AG04450 (cell line): ENCODE measurements at places on chromosomes 6 and 20.

DNA sequence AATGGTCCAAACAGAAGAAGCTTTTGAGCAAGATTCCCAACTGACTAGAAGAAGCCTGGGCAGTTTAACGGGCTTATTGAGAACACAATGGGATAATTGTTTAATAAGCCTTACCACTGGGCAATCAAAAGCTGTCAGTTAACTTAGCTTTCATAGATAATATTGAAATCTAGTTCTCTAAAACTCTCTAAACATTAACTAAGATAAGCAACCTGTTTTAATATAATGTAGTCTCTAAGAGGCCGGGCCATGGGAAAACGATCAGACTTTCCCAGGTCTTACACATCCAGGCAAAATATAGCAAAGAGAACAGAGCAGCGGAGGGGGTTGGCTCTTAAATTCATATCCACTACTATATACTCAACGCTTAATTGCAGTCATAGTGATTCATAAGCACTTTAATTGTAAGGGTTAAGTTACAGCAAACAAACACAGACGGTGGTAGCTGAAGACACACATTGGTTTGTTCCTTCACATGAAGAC lies 128.0 kb upstream of the FAM83B start:
- DNase-seq: no peak

DNA sequence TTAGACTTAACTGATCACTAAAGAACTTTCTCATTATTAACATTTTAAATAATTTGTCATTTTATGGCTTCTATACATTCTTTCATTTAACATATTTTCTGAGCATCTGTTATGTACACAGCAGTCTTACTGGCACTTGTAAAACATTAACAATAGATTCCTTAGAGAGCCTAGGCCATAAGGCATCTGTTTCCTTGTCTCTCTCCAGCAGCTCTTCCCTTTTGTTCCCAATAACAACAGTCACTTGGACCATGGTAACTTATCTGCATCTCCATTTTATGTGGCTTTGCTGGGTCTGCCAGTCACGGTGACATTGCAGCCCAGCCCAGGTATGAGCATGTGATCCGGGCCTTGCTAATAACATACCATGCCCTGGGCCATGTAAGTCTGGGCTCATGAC lies 11.7 kb upstream of the TASP1 start:
- no peak for DNase-seq

DNA sequence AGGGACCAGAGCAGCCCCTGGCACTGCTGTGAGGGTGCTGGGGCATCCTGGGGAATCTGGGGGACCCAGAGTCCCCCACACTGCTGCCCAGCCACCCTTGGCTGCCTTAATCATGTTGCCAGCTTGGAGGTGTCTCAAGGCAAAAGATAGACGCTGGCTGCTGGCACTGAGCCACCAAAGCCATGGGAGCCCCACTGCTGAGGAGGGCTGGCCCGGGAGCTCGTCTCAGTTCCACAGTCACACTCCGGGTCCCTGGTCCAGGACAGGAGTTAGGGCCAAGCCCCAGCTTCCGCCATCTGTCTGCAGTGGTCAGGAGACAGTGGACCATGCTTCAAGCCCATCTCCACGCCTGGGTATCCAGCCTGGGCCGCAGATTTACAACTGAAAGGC lies 41.0 kb upstream of the HMGA1 start:
- no peak for DNase-seq

DNA sequence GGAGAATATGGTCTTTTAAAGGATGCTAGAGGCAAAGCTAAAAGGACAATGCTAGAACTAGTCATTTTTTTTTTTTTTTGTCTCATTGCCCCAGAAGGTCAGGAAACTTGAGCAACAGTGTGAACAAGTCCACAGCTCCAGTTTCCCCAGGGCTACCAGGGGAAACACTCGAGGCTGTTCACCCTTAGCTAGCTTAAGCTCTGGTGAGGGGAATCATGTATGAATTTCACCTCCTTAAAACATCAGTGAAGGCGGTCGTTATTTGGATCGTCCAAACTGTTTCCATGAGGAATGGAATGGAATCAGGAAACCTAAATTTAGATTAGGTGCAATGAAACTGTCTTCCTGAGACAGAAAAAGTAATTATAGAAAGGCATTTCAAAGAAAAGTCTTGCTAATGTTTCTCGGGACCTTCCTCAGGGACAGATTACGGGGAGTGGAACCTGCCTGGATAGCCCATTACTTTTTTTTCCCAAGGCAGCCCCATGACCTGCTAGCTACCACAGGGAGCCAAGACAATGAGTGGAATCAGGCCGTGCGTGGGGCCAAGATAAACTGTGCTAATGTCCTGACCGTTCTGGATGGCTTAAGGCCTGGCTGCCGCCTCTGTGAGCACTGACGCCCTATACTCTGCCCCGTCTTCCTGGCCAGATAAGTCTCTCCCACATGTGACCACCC lies 164.8 kb upstream of the SGK1 start:
- DNase-seq: no peak

- no peak for DNase-seq
Measured at GRCh38 chr6:12637960-12638641, 78.5 kb upstream of the PHACTR1 start.

DNA sequence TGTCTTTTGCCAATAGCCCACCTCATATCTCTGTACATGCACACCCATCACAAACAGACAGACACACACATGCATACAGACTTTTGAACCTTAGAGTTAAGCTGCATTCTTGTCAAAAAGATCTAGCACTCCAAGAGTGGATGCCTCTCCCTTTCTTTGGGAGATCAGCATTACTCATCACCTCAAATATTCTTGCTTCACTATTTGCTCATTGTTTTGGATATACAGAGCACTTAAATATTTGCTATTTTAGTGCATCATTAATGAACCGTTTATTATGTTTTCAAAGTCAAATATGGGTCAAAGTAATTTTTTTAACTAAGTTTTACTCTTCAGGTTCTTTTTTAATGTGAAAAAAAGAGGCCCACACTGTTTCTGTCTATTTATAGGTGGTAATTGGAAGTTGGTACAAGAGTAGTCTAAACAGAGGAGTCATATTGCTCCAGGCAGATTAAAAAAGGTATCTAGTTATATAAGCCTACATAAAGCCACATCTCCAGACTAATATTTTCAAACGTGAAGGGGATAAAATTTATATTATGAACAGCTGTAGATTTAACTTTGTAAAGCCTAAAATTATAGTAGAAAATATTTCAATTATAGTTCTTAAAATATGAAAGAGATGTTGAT lies 102.6 kb downstream of the FLRT3 start:
- DNase-seq: no peak

- DNase-seq: no peak
Measured at GRCh38 chr6:116381000-116381399, 10.3 kb downstream of the DSE start.

DNA sequence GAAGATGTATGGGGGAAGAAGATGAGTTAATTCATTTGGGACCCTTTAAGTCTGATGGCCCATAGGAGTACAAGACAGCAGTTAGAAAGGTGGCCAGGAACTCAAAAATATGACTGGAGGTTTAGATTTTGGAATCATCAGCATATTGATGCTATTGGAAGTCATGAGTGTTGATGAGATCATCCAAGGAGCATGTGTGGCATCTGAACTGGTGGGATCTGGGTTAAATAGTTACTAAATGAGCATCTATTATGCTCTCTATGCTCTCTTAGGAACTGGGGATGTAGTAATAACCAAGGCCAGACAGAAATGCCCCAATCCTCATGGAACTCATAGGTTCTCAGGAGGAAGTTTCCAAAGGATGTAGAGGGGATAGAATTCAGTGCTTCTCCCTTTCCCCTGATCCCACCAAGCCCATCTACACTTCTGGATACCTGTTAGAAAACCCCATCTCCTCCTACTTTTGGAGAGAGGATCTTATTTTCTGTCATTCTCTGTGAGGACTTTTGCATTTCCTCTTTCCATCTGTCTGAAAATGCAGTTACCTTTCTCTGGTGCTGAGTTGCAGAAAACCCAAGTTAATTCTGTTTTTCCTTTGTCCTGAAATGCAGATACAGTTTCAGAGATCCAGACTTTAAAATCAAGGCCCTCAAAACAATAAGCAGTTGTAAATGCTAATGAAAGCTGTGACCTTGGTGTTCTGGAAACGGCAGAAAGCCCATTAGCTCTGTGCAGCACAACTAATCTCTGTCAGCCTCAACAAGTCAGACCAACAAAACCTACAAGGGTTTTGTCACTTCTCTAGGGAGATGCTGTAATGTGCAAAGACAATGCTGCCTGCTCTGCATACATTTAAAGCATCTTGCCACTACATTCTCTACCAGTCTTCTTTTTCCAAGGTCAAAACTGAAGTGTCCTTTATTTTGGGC lies 65.8 kb downstream of the TBC1D7 start:
- no peak for DNase-seq

DNA sequence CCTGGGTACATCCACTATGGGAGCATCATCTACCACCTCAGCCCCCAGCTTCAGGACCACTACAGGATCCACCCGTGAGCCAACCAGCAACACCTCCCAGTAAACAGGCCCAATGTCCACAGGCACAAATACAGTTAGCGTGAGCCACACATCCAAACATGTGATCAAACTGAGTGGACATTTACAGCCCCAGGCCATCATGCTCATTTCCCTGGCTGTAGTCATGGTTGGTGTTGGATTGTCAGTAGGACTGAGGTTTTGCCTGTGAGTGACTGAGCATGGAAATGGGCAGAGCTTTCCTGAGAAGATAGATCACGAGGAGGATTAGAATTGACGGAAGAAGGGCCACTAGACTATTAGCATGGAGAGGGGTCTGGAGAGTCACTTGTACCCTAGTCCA lies 10.7 kb upstream of the MUC21 start:
- no peak for DNase-seq

GRCh38 chr20:53707371-53708055 lies 113.9 kb upstream of the ZNF217 start:
- DNase-seq: peak; percentile 13

DNA sequence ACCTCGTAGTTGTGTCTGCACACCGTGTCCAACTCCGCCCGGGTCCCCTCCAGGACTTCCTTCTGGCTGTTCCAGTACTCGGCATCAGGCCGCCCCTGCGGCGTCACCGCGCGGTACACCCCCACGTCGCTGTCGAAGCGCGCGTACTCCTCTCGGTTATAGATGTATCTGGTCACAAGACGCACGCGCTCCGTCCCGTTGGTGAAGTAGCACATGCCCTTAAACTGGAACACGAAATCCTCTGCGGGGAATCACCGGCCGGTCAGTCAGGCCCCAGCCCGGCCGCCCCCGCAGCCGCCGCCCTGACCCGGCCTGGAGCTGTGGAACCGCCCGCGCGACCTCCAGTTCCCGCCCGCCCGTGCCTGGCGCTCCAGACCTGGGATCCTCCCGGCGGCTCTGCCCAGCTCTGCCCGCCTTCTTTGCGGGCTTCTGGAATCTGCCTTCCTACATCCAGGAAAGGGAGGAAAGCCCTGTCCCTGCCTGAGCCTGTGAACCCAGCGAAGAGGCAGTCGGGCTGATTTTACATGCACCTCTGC lies 1.6 kb downstream of the HLA-DQB1 start:
- DNase-seq: no peak

DNA sequence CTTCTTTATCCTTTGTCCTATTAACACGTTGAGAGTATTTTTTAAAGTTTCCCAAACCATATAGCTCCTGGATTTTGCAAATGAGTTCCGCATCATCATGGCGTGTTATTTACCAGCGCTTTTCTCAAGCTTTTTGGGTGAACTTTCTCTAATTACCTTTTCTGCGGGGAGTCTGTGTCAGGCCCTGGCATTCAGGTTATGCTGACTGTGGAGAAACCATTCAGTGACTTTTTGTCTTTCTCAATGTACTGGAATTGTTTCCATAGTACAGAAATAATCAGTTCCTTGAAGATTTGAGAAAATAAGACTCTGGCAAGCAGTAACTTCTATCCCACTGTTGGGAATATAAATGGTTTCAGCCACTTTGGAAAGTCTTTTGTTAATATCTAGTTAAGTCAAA lies 115.3 kb downstream of the CDH26 start:
- DNase-seq: no peak

GRCh38 chr6:157226026-157226625 lies 97.2 kb downstream of the TMEM242 start:
- no peak for DNase-seq

DNA sequence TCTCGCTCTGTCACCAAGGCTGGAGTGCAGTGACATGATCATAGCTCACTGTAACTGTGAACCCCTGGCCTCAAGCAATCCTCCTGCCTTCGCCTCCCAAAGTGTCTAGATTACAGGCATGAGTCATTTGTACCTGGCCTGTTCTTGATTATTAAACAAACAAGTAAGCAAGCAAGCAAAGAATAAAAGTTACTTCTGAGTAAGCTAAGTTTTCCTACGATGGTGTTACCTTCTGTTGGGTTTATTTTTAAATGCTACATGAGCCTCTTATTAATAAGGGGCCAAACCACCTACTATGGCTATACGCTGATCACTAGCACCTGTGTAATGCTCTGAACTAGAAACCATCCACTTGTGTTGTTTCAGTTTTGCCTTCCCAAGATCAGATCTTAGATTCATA lies 50.8 kb downstream of the IL22RA2 start:
- DNase-seq: no peak

DNA sequence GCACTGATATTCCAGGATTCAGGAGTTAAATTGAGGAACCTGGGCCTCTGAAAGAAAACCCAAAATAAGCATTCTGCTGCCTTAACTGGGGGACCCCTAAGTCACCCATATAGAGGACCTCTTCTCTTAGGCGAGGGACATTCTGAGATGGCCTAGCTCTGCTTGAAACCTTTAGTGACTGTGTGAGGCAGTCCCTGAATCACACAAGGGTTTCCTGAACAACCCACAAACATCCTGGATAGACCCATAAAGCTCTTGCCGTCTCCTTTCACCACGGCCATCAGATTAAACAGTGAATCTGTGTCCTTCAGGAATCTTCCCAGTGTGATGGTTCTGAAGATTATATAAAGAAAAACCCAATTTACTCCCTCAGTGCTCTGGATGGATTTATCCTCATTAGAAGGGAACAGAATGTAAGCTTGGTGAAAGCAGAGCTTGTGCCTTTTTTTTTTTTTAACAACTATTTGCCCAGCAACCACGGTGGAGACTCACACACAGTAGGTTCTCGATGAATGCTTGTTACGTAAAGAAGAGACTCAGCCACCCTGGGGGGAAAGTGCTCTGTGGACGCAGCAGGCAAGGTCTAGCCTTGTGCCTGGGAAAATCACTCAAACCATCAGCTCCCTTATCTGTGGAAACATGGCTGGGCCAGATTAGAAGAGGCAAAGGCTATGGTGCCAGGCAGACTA lies 39.1 kb upstream of the SIRPG start:
- DNase-seq: no peak

- no peak for DNase-seq
Measured at GRCh38 chr6:168217880-168218537, 101.6 kb downstream of the DACT2 start.

DNA sequence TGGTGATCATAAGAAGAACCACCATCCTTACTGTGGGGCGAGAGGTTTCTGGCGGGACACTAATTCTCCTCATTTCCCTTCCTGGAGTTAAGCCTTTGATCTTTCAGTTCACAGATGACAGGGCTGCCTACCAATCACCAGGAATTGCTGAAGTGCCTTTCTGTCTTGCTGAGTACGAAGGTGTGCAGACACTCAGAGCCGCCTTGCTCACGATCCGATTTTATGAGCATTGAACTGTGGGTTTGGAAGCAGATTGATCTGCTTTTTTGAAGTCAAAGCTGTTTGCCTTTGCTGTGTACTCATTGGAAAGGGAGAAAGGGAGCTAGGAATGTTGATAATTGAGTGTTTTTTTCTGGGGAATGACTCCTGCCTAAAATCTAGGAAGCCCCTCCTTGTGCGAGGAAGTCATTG lies 129.1 kb upstream of the SALL4 start:
- no peak for DNase-seq

GRCh38 chr6:69232496-69232895 lies 564.3 kb downstream of the LMBRD1 start:
- no peak for DNase-seq
